ENCODE measurements at places on chromosomes 16 and 17.

GRCh38 chr16:88334778-88335720 lies 47.7 kb upstream of the ZNF469 start:
- no peak for DNase-seq

DNA sequence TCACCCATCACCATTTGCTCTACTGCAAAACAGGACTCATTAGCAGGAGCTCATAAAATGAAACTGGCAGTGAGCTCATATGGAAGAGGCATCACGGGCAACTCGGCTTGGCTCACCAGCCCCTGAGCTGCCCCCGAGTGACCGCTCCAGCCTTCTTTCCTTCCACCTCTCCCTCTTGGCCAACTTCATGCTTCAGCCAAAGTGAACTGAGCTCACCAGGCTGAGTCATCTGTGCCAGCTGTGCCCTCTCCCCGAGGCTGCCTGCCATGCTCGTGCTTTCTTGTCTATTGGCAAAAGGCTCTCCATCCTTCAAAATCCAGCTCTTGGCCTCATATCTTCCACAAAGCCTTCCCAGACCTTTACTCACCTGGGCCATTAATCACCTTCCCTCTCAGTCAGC lies 391.4 kb downstream of the WWOX start:
- DNase-seq: no peak

DNA sequence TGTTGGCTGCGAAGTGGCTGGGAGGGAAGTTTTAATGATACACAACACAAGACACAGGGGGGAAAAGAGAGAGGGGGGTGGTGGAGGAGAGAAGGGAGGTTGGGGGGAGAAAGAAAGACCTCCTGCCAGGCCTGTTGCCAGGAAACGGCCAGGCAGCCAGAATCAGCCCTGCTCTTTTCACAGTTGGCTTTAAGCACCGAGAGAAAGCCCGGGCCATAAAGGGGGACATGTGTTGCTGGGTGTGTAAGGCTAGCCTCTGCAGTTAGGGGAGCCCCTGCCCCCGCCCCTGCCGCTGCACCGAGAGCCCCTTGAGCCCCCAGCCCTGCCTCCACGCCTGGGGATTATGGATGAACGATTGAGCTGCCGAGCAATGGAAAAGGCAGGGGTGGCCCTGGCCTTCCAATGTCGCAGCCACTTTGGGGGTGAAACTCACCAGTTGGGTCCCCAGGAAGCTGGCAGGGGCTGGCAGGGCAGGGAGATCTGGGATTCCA lies 13.9 kb upstream of the WNT3 start:
- DNase-seq: no peak

- no peak for DNase-seq
Observed at GRCh38 chr16:21117567-21117966, 33.1 kb downstream of the DNAH3 start.

- no peak for DNase-seq
Observed at GRCh38 chr17:27343977-27344607, 50.2 kb downstream of the WSB1 start.

GRCh38 chr16:5870886-5871691 lies 773.5 kb upstream of the EEF2KMT start:
- DNase-seq: no peak

GRCh38 chr16:89645122-89645521 lies 12.4 kb downstream of the CHMP1A start:
- no peak for DNase-seq

- DNase-seq: no peak
Observed at GRCh38 chr17:1985686-1986085, 39.4 kb downstream of the RTN4RL1 start.

DNA sequence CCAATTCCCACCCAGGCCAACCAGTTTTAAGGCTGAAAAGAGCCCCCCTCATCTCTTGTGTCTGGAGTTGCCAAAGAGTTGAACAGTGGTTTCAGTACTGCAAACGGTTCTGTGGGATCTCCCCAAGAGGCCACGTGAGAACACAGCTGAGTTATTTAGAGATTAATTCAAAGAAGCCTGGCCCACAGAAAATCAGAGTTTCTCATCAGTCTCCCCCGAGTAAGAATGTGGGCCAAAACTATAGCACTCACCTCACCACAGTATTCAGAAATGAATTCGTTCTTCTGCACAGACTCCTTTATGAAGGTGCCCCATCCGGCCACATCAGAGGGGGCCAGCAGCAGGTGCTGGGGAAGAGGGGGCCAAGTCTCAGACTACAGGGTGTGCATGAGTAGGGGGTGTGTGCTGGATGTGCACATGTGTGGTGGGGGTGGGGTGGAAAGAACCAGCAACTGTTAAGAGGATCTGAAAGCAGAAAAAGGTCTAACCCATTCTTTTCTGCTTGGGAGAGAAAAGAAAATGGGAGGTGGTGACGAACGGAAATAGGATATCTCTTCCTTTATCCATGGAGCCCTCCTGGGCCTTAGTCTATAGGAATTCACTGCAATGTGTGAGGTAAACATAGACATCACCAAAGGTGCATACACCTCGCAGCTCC lies 22.6 kb downstream of the CNTNAP1 start:
- no peak for DNase-seq

GRCh38 chr17:81253358-81254131 lies 14.4 kb downstream of the NDUFAF8 start:
- no peak for DNase-seq

DNA sequence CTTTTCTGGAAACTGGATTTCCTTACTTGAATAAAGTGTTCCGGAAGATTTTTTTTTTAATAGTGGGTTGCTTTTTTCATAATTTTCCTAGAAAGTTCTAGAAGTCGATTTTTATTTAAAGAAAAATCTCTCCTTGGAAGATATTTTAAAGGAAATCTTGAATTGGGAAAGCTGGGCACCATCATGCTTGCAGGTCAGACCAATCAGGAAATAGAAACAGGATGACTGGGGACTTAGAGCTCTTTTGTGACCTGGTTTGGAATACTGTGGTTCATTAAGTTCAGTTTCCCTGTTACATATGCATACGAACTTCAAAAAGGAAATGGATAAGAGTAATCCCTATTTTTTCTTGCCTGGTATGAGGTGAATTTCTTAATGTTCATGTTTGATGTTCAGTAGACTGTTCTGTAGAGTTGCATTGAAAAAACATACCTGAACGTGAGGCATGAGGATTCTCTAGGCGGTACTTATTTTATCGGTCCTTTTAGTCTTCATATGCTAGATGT lies 1.2 kb downstream of the NFATC3 start:
- no peak for DNase-seq

DNA sequence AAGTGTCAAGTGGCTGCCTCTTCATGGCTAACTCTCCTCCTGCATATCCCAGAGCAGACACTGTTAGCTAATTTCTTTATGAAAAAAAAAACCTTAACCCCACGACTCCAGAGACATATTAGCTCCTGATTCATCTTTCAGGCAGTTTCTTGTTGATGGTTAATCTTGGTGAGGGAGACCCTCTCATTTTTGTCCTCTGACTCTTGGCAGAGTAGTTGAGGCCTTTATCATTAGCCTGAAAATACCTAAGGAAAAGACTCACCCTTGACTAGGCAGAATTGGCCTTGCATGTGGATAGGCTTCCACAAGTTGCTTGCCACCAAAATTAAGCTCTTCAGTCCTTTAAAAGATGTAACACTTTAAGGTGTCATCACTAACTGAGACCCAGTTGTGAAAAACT lies 4.0 kb downstream of the CRYBA1 start:
- no peak for DNase-seq

Measured in heart right ventricle (tissue), 16 donors.